ENCODE measurements at places on chromosomes 2 and 18.

- no peak for DNase-seq
Observed at GRCh38 chr2:183057333-183057985, 19.2 kb upstream of the NCKAP1 start.

DNA sequence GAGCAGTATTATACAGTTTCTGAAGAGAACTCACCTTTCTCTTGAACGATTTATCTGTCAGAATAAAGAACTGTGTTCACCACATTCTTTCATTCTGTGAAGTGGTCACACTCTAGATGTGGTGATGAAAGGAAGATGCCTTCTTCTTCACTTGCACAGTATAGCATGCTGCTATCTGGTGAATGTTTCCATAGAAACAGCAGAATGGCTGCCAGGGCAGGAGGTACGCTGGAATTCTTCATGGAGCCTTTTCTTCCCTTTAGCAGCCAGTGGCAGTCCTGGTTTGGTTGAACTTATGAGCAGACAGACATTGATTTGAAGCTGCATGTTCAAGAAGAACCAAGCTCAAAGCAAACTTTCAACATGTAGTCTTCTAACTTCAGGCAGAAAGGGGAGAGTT lies 1157.9 kb upstream of the LRRTM1 start:
- DNase-seq: no peak

- DNase-seq: no peak
Observed at GRCh38 chr18:31261792-31262582, 56.0 kb upstream of the DSG1 start.

GRCh38 chr18:10061566-10062140 lies 147.8 kb downstream of the VAPA start:
- DNase-seq: no peak

DNA sequence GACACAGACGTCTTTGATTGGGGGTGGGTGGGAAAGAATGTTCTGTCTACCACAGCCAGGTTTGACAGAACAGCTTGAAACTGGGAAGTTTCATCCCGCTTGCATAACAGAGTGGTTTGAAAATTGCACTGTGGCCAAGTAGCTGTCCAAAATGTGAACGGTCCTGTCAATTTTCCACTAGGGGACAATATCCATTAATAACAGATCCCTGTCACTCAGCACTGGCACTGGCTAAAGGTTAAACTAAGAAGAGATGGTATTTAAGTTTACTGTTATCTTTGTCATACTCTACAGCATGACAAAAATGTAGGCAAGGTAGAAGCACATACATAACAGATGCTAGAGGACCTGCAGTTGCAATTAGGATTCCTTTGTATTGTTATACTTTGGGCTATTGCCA lies 55.6 kb upstream of the ACMSD start:
- no peak for DNase-seq

DNA sequence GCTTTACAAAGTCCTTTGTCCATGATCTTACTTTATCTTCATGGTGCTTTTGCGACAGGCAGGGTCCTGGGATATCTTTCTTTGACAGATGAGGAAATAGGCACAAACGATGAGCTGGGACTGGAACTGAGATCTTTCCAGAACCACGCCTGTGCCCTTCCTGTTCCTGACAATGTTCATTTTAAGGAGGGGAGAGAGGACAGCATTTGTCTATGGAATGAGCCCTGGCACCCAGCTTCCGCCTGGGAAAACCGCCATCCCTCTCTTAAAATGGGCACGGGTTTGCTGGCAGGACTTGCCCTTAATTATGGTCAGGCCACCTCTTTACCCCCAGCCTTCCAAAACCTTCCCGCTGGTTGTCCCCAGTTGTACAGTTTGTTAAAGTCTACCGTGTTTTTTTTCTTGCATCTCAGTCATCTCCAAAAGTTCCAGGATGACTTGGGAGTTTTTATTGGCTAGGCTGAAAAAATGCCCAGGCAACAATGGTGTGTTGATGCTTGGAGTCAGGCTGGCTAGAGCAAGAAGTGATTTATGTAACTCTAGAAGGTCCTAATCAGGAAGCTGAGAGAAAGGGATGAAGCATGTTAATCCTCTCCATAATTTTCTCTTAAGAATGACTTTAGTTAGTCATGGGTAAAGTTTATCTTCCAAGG lies 264.9 kb upstream of the EPAS1 start:
- DNase-seq: no peak

DNA sequence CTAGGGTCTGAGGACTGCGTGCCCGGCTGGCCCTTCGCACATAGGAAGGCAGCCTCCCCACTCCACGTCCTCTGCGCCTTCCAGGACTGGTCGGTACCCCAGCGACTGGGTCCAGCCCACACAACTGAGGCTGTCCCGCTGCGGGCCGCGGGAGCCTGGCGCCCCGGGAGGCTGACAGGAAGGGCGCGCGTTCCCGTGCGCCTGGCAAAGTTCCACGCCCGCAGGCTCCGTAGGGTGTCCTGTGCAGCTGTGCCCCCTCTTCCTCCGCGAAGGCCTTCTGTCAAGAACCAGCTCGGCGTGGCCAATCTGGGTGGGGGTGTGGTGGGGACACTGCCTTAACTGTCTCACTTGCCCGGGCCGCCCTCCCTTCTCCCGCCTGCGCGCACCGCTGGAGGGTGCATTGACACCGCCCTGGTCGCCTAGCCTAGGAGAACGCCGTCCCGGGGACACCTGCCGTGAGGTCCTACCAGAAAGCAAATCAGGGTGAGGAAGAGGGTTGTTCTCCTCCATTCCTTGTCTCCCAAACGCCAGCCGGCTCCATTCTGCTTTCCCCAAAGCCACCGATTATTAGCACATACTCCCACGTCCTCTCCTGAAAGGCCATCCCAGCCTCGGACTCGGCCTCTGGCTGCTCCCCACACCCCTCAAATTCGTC lies 618 bp upstream of the LYPD1 start:
- no peak for DNase-seq

DNA sequence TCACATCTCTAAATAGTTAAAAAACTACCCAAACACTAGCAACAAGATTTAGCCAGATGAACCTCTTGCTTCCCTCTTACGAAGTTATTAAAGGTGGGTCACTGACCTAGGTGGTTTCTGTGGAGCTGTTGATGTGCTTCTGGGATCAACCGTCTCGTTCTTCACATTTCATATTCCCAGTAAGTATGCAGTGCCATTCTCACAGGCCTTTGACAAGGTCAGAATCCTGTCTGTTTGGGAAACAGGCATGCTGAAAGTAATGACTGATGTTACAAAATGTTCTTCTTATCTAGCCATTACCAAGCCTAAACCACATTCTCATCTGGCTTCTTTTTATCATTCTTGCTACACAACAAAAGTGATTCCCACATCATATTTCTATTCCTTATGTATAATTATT lies 70.3 kb downstream of the WDR7 start:
- DNase-seq: no peak

DNA sequence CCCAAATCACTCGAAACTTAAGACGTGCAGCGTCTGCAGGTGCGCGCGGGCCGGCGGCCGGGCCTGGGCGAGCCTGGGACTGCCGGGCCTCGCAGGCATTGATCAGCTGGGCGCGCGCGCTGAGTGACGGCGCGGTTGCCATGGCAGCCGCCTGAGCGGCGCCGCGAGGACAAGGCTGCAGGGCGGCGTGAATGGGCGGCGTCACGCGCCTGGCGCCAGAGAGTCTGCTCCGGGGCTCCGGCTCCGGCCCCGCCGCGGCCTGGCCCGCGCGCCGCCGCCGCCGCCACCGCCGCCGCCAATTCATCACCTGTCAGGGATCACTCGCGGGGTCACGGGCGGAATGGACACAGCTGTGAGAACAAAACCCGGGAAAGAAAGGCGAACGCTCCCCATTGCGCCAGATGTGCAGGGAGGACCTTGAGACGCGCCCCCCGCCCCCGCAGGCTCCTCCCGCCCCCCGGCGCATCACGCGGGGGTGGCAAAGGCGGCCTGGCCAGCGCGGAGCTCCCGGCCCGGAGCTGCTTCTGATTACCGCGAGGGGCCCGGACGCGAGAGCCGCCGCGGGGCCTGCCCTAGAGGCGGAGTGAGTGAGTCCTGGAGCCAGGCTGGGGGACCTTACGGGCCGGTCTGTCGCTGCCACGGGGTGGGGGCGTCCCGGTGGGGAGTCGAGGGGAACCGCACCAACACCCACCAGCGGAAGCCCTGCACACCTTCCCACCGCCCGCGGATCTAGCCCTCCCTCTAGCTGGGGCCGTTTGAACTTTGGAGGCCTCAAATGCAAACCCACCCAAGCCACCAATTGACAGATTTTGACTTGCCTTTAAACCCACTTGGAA lies 2.9 kb upstream of the ID2 start:
- DNase-seq: peak; percentile 64

DNA sequence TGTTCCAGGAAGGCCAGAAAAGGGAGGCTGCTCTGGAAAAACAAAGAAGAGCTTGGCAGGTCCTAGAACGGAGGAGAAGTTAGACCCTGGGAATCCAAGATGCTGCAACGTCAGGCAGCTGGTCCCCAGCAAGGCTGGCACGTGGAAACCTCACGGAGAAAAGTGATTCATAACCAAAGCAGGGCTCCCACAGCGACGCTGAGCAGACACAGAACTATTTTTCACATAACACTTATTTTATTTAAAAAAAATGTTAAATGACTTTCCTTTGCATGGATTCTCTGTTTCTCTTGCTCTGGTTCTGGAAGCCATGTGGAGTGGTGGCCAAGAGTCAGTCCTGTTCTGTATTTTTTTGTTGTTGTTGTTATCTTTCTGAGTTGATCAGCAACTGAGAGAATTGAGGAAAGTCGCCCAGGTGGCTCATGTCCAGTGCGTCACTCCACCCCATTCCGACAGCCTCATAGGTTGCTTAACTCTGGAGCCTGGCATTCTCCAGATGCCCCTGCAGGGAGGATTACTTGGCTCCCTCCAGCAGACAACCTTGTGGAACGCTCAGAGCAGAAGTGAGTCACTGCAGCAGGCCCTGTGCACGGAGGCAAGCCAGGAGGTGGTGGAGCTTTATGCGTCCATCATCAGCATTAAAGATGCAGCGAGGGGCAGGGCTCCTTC lies 229.9 kb upstream of the HDAC4 start:
- no peak for DNase-seq

GRCh38 chr2:20897874-20898453 lies 75.1 kb upstream of the LDAH start:
- no peak for DNase-seq

- no peak for DNase-seq
Observed at GRCh38 chr18:54396760-54397159, 39.1 kb downstream of the C18orf54 start.

DNA sequence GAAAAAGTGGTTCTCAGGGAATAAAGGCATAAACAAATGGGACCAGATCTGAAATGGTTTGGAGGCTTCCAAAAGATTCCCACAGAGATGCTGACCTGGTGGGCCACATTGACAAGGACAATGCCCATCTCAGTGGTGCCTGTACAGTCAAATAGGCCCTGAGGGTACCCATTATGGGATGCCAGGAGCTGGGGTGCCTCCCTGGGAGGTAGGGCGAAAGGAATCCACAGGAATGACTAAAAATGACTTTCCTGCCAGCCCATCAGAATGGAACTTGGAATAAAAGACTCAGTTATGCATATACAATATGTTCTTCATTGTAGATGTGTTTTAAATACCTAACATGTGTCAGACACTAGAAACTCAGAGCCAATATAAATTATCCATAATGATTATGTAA lies 248.5 kb downstream of the RNF144A start:
- no peak for DNase-seq

DNA sequence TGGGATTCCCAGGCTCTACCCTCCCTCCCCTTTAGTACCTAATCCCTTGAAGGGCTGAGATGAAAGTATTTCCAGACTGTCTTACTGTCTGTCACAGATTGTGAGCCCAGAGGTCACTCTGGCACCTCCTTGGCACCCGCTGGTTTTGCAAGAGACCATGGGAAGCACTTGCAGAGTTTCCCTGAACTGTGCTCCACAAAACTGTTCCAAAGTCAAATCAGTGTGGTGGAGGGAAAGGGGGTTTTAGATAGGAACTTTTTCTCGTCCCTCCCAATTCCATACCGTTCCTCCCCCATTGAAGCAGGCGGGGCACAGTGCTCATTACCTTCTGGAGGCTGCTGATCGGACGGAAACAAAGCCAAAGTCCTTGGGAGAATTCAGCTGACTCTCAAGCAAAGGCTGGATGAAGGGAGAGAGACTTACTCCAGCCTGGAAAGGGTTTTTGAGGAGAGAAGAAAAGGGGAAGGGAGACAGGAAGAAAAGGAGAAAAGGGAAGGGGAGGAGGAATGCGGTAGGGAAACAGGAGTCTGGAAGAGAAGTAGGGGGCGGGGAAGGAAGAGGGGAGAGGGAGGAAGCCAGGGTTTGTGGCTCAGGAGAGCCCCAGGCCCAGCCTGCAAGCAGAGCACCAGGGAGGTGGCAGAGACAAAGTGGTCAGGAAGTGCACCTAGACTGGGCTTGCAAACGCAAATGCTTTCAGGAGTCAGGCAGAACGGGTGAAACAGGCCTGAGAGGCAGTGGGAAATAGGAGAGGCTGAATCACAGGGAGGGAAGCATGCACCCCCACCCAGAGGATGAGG lies 88.4 kb upstream of the SP3 start:
- DNase-seq: no peak

- DNase-seq: no peak
Observed at GRCh38 chr2:220811115-220811514, 761.0 kb downstream of the EPHA4 start.

GRCh38 chr2:222054813-222055212 lies 244.0 kb downstream of the PAX3 start:
- no peak for DNase-seq

GRCh38 chr18:13246121-13246520 lies 27.6 kb downstream of the LDLRAD4 start:
- no peak for DNase-seq

DNA sequence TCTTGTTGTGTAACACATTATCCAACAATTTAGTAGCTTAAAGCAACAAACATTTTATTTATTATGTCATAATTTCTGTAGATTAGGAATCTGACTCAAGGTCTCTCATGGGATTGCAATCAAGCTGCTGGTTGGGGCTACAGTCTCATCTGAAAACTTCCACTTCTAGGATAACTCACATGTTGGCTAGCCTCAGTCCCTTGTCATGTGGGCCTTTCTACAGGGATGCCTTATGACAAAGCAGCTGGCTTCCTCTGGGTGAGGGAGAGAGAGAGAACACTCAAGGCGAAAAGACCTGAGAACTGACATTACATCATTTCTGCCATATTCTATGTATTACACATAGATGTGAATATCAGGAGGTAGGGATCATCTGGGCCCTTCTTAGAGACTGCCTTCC lies 317.9 kb upstream of the VRK2 start:
- DNase-seq: no peak

- no peak for DNase-seq
Observed at GRCh38 chr18:62448426-62448825, 74.4 kb upstream of the ZCCHC2 start.

DNA sequence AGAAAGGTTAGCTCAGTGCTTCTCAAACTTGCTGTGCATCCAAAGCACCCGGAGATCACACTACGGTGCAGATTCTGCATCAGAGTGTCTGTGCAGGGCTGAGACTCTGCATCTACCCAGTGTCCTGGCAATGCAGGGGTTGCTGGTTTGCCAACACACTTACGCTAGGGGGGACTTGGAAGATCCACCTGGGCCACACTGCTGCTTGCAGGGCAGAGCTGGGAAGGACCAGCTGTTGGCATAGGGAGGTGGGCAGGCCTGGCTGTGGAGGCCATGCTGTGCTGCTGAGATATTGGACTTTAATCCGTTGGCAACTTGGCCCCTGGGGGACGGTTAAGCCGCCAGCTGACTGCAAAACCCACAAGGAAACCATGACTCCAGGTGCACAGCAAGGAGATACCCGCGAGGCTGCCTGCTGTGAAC lies 397.6 kb upstream of the HS6ST1 start:
- no peak for DNase-seq
